Activated naive CD4-positive, alpha-beta T cell treated with anti-CD3 and anti-CD28 coated beads, Interleukin-2, amount 50 U/mL, for 72 hours (primary cell): ENCODE measurements at places on chromosomes 11 and 22.

DNA sequence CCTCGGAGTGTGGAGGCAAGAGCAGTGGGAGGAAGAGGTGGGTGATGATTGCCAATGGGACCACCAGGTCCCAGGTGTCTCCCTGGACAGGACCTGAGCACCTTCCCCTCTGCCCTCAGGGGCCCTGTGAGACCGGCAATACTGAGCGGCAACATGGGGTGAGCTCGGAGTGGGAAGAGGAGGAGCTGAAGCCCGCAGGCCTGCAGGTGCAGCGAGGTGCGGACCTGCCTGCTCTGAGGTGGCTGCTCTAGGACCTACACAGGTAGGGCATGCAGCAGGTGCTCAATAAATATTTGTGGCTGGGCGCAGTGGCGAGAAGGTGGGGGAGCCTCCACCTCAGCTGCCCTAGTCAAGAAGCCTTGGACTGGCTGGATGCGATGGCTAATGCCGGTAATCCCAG lies 12.2 kb upstream of the SUN2 start:
- DNase-seq = no peak

DNA sequence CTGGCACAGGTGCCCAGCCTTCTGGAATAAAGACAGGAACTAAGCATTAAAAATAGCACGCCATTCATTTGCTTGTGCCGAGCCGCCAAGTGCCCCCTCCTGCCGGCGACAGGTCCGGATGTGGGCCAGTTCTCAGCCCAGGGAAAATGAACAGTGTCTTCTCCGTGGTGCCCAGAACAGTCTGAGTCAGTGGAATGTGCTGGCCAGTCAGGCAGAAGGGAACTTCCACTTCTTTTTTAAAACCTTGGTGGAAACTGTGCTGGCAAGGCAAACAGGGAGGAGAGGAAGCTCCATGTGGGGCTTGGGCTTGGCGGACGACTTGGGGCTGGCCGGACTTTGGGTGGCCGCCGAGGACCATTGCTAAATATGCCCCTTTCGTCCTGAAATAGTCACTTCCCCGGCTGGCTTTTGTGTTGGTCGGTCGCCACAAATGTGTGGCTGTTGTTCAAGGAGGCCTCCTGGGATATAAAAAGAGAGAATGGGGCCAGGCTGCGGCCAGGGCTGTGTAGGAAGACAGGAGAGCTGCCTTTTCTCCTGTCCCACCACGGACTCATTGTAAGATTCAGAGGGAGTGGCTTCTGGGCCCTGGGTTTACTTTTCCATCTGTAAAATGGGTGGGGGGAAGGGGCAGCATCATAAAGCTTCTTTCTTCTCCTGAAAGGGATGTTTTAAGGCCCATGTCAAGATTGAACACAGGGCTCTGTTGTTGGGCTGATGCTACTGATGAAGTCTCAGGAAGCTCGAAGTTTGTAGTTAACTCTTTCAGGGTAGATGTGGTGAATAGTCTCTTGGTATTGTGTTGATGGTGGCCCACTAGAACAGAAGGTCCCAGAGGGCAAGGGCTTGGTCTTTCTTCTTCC lies 101.0 kb downstream of the PTPRJ start:
- DNase-seq = peak; percentile 31

- DNase-seq = no peak
Observed at GRCh38 chr11:14539982-14540421, 19.8 kb upstream of the PSMA1 start.

- DNase-seq = no peak
Observed at GRCh38 chr22:27866135-27867084, 52.6 kb downstream of the PITPNB start.

GRCh38 chr11:116065986-116066385 lies 561.8 kb upstream of the CADM1 start:
- DNase-seq = no peak

- no peak for DNase-seq
Observed at GRCh38 chr11:2267851-2268728, 2.3 kb downstream of the ASCL2 start.

- DNase-seq = no peak
Observed at GRCh38 chr22:24185001-24185500, 3.8 kb downstream of the SUSD2 start.

DNA sequence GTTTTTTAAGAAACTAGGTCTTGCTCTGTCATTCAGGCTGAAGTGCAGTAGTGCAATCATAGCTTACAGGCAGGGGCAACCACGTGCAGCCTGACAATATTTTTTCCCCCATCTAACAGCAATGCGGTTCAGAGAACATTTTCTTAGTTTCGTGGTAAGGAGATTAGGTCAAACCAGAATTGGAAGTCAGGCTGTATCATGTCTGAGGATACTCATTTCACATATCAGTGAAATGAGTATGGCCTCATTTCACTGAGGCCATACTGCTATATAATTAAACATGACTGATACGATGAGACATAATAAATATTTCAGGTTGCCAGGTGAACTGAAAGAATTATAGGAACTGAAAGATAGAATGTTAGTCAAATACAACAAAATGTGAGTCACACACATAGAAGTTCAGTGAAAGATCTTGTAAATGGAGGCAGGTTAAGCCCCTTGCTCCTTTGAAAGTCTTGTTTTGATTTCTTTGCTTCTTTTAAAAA lies 32.5 kb upstream of the IZUMO1R start:
- no peak for DNase-seq

DNA sequence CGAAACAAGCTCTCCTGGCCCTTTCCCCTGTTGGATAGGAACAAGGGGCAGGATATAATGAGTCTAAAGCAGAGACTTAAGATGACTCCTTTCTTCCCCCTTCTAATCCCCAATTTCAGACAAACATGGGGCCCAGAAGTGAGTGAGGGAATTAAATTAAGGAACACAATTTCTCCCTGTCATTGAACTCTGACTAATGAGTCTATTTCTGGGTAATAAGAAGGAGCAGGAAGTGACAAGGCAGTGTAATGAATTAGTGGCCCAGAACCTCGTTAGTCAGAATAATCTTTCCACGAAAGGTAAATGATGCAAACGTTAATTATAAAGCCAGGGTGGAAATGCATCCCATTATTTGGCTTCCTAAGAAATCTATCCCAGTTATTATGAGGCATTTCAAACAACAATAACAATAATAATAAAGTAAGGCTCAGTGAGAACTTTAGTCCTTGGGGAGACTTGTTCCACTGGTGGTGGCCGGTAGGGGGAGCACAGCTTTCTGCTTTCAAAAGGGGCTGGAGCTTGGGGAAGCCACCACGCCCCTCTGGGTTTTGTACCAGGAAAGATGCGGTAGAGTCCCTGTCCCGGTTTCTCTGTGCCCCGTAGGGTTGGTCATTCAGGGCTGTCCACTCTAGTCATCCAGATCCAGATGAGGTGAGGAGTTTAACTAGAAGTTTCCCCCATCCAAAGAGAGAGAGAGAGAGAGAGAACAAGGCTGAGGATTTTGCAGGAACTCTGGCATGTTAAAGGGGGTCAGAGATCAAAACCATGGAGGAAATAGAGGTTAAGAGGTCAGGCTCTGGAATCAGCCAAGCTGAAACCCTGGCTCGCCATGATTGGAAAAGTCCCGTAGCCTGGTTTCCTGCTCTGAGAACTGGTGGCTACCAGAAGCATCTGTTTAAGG lies 298.3 kb downstream of the NTM start:
- DNase-seq = peak; percentile 57

- no peak for DNase-seq
Observed at GRCh38 chr11:83044958-83045712, 26.6 kb downstream of the RAB30 start.

- DNase-seq = peak; percentile 30
Observed at GRCh38 chr11:1150769-1151365, 6.9 kb upstream of the MUC5AC start.

DNA sequence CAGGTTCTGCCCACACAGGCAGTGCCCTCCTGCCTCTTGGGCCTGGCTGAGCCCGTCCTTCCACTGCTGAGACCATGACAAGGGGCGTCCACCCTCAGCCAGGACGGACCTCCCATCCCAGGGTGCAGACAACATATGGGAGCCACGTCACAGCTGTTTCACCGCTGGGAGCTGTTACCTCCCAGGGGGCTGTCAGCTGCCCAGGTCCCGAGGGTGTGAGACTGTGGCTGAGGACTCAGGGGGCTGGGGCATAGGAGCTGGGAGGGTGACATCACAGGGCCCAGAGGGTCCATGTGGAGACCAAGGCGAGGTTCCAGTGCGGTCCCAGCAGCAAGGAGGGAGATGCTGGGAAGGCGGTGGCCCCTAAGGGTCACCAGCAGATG lies 17.9 kb upstream of the CTSD start:
- DNase-seq = no peak

GRCh38 chr11:10505278-10506007 lies 35.5 kb downstream of the RNF141 start:
- DNase-seq = no peak

DNA sequence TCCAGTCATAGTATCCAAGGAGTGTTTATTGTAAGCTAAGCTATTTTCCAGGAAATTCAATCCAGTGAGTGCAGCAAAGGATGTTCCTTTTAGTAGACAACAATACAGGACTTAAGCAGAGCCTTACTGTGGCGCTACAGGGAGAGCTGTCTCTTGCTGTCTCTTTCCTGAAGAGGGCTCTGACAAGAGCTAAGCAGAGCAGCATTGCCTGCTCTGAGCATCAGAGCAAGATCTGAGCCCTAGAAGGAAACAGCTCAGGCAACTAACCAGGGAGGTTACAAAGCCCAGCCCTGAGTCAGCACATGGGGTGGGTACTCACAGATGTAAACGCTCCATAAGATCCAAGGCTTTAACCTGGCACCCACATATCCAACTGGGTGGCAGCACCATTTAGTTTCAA lies 8.0 kb downstream of the LAYN start:
- DNase-seq = no peak

DNA sequence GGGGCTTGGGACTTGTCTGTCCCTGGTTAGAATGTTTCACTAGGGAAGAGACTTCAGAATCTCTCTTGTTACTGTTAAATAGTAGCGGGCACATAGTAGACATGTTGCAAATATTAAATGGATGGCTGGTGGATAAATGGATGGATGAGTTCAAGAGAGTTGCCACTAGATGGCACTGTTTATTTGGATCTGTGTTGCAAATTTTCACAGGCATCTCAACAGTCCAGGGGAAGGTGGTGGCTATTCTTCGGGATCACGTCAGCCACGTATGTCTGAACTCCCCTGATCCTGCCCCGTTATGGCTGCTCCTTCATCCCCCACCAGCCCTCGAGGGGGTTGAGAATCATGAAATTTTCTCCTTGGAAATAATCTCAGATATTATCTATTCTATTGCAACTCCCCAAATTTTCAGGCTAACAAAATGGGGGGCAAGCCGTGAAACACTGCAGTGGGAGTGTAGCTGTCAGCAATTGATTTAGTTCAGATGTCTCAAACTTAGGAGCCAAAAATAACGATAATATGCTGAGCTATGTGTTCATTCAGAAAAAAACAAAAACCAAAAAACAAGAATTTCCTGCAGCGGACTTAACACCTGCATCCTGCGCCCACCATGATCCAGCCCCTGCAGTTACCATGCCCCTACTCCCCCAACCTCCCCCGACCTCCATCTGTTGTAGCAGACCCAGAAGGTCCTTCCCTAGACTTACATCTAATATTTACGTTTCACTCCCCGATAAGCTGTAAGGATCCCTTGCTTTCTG lies 29.1 kb upstream of the BIRC3 start:
- DNase-seq = no peak

DNA sequence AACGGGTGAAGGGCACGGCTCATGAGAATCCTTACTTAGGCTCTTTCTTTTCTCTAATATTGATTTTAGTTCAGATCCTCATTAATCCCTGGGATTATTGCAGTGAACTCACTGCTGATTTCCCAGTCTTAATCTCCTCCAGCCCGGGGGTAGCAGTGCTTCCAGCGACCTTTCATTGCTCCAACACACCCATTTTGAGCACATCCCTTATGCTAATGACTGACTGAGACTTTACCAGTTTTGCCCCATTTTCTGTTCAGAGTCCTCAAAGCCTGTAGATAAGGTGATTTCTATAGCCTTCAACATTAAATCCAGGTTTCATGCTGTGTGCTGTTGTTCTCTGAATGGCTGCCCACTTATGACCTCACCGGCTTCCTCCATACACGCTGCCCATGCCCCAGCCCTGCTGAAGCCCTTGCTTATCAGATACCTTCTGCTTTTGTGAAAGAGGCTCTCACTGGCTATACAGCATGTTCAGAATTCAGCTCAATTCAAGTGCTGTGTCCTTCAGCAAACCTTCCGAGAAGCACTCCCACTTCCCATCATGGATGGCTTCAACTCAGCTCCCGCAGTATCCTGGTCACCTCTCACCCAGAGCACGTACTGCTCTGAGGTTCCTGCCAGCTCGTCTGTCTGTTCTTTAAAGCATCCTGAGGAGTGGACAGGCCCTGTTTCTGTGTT lies 49.0 kb downstream of the PPFIA1 start:
- DNase-seq = no peak

GRCh38 chr11:58465690-58466089 lies 23.7 kb upstream of the OR5B12 start:
- DNase-seq = no peak

DNA sequence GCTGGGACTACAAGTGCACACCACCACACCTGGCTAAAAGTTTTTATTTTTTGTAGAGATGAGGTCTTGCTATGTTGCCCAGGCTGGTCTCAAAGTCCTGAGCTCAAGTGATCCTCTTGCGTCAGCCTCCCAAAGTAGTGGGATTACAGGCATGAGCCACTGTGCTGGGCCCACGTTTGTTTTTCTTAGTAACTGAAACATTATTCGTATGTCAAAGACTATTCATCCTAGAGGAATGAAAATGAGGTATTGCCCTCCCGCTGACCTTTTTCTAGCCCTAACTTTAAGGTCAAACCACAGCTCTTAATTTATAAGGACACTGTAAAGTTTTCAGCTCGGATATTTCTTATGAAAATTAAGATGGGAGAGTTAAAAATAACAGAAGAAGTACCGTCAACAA lies 33.2 kb upstream of the PAX6 start:
- DNase-seq = no peak

- no peak for DNase-seq
Observed at GRCh38 chr11:84855508-84856245, 771.5 kb downstream of the DLG2 start.

DNA sequence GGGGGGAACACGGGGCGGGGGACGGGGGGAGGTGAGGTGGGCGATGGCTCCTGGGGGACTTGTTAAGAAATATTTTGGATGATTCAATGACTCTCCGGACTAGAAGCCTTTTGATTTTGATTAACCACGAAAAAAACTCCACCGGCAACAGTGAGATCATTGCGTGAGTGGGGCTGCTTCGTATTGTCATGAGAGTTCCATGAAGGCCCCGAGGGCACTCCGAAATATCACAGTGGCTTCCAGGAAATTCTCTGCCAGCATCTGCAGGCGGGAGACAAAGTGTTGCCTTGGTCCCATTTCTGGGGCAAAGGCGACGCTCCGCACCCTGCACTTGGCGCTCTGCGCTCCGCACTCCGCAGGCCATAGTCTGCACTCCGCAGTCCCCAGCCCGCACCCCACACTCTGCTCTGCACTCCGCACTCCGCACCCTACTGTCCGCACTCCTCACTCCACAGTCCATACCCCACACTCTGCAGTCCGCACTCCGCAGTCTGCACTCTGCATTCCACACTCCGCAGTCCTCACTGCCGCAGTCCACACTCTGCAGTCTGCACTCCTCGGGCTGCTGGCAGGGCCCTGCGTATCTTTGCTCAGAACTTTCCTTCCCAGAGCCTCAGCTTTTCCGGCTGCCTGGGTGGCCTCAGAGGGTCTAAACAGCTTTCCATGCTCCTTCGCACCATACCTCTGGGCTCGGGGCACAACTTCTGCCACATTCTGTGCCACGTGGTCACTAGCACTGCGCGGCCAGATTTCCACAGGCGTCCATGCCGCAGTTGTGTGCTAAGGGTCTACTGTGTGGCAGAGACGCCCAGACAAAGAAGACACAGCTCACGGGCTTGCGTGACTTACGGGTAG lies 61.1 kb downstream of the LINC01488 start:
- DNase-seq = no peak

GRCh38 chr11:134976551-134976950 lies 564.5 kb upstream of the B3GAT1 start:
- DNase-seq = no peak

- DNase-seq = no peak
Observed at GRCh38 chr11:130840679-130841078, 75.6 kb downstream of the SNX19 start.
